ENCODE measurements at places on chromosomes 6 and 20.

DNA sequence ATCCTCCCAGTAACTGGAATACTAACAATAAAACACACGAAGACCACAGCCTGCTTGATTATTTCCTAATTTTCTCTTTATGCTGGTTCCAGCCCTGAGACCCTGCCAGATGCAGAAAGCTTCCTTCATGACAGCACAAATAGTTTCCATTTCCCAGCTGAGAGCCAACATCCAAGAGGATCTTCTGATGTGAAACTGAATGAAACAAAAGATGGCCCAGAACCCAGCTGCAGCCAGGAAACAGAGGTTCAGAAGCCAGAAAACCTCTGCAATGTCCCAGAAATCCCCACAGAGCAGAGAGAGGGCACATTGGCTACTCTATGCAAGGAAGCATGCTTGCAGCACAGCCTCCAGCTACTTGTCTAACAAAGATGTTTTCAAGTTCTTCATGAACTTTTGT lies 61.8 kb upstream of the PLEKHG1 start:
- DNase-seq = no peak

DNA sequence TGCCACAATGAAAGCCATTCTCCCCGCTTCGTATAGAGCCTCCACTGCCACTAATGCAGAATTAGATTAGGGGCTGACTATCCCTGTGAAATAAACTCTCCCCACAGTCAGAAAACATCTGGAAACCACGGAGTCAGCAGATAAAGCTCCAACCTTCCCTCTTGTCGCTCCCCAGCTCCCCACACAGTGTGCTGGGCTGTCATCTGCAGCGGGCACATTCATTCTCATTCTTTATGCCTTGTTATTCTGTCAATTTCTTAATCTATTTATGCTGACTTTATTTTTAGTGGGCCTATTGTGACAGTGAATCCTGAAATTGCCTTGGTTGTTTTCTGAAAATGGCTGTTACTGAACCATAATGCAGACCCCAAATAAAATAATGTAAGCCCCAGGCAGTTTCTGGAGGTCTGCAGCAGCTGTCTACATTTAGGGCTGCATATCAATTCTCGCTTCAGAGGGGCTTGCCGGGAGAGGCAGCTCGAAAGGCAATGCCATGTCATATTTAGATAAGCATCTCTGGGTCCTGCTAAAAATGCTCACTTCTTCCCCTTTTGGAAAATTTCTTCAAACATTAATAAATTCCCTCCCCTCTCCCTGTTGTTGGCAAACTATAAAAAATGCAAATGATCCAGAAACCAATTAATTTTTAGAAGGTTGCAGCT lies 71.6 kb downstream of the TMEM242 start:
- no peak for DNase-seq

DNA sequence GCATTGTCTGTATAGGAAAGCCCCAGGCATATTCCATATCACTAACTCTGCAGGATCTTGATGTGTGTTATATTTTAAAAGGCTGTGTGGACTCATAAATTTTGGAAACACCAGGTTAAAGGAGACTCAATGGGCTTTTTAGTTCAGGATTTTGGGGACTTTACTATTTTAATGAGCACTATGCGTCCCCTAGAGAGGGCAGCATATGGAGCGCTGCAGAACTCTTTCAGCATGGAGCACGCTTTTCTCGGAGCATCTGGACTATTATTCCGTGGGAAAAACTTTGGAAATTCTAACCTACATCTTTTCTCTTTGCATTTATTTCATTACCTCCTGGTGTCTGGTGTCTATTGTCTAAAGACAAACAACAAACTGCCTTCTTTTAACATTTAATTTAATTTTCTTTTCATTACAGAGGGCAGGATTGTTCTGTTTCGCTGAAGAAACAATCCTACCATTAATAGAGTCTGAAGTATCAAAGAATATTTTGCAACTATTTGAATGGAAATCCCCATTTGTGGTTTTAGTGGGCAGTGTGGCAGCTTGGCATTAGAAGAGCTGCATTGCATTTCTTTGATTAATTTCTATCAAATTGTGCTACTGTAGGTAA lies 399.9 kb upstream of the HSF2 start:
- no peak for DNase-seq

DNA sequence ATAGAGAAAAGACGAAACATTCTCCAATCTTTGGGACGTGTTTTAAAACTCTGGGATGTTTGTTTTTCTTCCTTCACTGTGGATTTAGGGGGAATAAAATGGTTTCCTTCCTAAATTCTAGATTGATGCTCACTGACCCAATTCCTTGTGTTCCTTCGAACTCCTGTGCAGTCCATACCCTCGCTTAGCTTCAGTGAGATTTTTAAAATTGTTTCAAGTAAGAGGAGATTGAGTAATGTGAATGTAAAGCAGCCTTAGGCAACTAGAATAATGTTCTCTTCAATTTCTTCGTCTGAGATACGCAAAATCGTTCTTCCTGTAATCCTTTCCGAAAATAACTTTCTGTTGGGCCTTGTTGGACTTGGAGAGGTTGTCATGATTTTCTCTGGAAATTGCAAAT lies 2.6 kb upstream of the VGLL2 start:
- DNase-seq = no peak

DNA sequence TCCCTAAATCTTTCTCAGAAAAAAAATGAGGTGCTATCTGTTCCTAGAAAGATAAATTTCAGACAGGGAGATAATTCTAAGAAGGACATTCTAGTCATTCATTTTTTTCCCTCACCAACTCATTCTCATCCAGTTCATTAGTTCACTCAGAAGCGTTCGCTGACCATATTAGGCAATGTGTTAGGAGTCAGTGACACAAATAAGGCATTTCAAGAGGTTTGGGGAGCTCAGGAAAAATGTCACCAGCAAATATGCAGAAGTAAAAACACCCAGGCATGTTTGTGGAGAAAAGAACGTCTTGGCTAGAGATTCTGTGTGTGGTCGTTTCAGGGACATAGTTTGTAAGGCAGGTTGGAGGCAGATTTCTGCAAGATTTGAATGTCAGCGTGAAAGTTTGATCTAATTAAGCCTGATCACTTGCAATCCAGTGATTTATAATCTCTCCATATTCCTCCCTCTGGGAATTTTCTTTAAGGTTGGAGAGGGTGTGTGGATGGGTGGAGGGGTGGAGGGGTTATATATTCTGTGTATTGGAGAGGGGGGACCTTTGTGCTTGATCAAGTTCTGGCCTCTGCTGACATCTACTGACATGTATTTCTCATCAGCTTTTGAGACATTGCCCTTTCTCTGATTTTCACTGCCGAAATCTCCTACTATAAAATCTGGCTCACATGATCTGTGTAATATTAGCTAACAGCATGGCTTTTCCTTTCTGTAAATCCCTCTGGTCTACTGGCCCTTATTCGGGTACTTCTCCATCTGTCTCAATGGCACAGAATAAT lies 3.6 kb downstream of the MYCT1 start:
- DNase-seq = no peak

DNA sequence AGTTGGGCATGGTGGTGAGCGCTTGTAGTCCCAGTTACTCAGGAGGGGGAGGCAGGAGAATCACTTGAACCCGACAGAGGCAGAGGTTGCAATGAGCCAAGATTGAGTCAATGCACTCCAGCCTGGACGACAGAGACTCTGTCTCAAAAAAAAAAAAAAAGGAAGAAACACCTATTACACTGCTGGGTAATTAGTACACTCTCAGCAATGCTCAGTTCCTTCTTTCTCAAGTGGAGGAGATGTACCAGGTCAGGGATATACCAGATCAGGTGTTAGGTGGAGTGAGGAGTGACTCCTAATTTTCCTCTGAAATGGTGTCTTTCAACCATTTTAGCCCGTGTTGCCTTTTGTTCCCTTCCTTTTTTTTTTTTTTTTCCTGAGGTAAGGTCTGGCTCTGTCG lies 30.0 kb upstream of the UBR2 start:
- no peak for DNase-seq

DNA sequence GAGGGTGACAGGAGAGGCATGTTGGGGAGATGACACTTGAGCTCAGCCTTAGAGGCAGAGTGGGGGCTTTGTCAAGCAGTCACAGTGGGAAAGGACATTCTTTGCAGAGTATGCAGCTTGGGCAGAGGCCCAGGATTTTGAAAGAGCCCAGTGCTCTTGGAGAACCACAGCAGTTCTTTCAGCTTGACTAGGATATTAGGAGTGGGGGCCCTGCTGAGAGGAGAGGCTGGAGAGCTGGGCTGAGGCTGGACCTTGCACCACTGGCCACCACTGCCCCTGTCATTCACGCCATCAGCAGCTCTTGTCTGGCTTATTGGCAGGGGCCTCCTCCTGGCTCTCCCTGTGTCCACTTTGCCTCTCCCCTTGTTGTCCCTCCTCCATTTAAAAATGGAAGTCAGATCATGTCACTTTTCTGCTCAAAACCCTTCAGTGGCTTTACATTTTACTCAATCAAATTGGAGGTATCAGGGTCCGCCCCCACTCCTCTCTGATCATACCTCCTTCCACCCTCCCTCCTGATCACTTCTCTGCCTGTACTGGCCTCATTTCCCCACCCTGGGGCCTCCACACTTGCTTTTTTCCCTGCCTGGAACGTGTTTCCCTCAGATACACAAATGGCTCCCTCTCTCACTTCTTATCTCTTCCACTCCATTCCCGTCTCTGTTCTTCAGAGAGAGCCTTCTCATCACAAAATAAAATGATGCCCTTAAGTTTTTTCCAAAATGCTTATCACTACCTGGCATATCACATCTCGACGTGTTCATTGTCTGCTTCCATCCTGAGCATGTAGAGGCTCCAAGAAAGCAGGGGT lies 10.5 kb downstream of the MANBAL start:
- DNase-seq = no peak

DNA sequence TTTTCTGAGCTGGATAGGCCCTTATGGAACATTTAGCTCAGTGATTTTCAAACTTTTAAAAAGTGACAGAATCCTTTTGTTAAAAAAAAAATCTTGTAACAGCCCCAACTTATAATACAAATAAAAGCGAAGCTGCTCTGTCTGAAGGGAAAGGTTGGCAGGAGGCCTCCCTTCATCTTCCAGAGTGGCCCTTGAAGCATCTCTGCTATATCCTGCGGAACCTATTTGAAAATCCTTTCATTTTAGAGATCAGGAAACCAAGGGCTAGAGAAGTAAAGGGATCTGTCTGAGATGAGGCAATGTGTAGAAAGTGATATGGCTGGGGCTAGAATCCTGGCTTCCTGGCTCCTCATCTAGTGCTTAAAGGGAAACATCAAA lies 107.8 kb downstream of the UBE3D start:
- DNase-seq = no peak

DNA sequence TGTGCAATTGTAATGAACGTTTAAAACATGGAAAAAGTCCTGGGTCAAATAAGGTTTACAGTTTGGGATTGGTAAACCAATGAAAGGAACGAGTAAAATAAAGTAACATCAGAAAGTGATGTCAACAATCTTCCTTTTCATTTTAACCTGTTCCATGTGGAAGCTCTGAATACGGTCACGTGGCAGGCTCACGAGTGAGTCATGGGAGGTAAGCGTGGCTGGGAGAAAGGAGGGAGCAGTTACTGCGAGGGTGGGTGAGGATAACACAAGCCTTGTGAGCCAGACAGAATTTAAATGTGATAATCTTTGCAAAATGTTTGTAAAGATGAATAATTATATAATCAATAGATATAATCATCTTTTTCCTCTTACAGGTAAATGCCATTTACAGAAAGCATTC lies 171.3 kb upstream of the HDAC2 start:
- no peak for DNase-seq

DNA sequence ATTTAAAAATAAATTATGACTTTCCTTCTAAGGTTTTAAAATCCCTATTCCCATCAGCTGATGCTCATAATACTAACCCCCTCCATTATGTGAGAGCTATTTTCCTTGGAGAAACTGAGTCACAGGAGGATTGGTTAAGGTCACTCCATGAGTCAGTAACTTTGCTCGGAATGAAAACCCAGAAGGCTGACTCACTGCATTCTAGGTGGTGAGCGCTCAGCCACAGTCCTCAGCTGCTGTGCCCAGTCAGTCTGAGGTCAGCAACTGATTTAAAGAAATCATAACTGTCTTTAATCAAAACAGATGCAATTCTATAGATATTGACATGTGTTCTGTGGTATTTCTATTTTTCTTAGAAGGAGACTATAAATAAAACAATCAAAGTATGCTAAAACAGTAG lies 359.2 kb downstream of the GJA1 start:
- DNase-seq = no peak

GRCh38 chr20:42095221-42095620 lies 477.0 kb upstream of the CHD6 start:
- DNase-seq = no peak

Measured in hematopoietic multipotent progenitor cell (in vitro differentiated cells).